GM12891 (cell line): ENCODE measurements at places on chromosomes 3 and 15.

DNA sequence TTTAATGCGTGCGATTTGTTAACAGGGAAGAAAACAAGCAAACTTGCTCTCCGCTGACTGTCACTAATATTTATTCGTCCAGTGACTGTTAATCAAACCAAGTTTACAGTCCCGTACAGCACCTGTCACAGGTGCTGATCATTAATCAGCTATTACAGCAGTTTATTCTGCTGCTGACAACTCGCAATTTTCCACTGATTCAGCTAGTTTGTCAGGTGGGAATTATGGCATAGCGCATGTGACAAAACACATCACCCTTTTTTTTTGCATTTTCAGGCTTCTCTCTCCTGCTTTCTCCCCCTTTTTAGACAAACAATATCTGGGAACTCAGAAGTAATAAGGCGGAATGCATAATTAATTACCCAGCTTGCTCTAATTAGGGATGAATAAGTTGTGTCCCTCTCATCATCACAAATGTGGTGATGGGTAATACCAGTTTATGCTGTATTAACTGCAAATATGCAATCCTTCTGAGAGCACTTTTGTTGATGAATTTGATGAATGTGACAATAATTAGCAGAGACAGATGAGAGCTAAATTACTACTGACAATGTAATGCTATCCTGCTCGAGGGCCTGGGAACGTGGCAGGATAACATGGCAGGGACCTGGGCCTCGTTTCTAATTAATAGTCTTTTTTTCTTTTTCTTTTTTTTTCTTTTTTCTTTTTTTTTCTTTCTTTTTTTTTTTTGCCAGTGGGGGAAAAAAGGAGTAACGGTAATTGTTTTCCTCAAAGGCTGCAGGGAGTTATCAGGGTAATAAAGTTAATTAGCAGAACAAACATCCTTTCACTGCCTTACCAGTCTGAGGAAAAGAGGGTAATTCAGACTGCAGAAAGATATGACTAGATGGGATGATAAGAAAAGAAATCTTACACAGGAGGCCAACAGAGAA is 150.3 kb upstream of the SOX2 start:
- DNase-seq = no peak

DNA sequence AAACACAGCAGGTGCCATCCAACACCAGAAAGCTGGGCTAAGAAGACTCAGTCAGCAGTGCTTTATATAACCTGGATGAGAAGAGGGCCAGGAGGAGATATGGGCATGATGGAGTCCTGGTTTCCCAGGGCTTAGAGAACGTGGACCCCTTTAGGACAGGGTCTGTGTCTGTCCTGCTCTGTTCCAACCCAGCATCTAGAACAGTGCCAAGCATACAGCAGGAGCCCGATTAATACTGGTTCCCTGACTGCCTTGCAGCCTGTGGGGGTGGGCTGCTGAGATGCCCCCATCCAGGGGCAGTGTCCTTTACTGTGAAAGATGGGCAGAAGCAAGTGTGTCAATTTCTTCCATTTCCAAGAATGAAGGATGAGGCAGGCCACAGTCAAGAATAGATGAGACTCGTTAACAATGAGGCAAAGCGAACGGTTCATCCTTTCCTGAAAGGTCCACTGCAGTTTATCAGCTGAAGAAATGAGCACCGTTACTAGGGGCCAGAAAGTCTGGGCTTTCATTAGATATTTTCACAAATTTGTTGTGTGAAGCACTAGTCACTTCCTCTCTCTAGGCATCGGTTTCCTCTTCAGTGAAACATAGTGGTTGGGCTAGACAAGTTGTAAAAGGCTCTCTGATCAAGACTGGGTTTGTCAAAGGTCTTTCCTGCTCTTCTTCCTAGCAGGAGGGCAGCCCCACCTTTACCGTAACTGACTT is 72.0 kb upstream of the HERC1 start:
- DNase-seq = peak; percentile 48

- no peak for DNase-seq
Measured at GRCh38 chr3:39548282-39548681, 80.8 kb downstream of the MOBP start.

GRCh38 chr3:189964623-189965332 is 155.9 kb downstream of the P3H2 start:
- no peak for DNase-seq

- DNase-seq = no peak
Measured at GRCh38 chr3:12722226-12722625, 36.8 kb downstream of the TMEM40 start.

GRCh38 chr3:31980530-31981205 is 394 bp downstream of the OSBPL10 start:
- peak; percentile 30 for DNase-seq

DNA sequence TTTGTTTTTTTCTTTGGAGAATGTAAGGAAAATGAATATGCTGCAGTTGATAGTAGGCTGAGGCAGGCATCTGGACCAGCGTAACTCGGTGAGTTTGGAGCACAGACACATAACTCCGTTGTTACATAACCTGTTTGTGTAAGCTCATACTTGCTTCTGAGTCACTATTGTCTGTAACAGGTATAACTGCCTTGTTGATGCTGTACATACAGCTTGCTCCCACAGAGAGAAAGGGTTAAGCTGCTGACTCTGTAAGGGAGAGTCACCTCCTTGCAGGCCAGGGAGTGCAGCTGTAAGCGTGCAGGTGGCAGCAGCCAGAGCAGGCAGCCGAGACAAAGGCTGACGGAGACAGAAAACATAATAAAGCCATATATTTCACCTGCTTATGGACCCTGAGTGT is 20.4 kb downstream of the RETNLB start:
- no peak for DNase-seq

DNA sequence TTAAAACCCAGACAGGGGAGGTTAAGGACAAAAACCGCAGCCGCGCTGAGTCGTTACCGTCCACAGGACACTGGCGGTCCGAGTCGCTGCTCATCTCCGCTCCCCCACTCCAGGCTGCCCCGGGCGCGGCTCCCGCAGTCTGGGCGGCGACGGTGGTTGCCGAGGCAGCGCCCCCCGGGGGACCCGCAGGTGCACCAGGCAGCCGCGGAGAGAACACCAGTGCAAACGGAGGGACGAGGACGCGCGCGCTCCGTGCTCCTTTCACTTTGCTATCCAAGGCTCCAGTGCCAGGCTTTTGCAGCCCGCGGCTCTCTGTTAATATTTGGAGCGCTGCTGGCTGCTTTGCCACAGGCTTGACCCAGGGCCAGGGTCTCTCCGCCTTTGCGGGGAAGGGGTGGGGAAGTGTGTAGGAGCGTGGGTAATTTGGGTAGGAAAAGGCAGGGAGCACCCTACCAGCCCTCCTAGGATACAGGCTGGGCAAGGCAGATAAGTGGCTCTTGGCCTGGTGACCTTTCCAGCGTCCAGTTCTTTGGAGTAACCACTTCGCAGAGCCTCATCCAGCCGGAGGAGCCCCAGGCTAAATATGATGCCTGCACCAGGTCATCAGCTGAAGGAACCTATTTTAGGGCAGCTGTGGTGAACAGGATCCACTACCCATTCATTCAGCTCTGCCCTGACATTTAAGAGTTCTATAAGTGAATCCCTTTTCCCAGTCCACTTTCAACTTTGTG is at the start of gene GADL1:
Gene GADL1, minus strand, starts transcription at position 141 of the 731 bp plus-strand sequence. Its CDS starts 47 bp downstream, at position 94.
- no peak for DNase-seq

DNA sequence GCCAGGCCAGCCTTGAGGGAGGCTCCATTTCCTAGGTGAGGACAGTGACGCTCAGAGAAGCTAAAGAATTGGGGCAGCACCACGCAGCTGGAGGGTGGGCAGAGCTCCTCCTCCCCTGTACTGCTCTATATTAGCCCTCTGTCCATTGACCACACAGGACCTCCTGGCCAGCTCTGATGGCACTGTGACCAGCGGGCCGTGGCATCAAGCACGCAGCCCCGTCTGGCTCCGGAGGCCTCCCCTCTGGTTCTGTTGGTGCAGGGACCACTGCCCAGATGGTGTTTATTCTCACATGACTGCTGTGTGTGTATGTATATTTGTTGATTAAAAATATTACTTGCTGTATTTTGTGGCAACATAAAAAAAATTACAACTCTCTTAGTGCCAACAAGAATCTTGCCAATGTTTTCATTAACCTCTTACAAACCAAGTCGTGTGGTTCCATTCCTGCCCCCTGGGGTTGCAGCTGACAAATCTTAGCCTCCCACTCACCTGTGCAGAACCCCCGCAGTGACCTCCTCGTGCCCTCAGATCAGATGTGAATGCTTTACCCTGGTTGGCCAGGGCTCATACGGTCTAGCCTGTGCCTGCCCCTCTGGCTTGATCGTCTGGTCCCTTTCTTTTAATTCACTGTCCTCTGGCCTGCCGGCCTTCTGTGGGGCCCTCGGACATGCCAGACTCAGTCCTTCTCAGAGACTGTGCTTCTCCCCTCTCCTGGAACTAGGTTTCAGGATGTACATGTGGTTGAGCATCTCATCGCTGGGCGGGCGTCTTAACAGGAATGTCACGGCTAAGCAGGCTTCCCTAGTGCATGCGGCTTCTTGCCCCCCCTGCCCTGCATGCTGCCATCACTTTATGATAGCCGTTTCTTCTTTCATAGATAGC is 14.8 kb downstream of the CHCHD6 start:
- no peak for DNase-seq

- no peak for DNase-seq
Measured at GRCh38 chr3:111610189-111610588, 15.0 kb upstream of the ZBED2 start.

- no peak for DNase-seq
Measured at GRCh38 chr3:83438188-83438587, 1520.6 kb upstream of the CADM2 start.

GRCh38 chr3:185067173-185067572 is 85.7 kb downstream of the C3orf70 start:
- DNase-seq = no peak

DNA sequence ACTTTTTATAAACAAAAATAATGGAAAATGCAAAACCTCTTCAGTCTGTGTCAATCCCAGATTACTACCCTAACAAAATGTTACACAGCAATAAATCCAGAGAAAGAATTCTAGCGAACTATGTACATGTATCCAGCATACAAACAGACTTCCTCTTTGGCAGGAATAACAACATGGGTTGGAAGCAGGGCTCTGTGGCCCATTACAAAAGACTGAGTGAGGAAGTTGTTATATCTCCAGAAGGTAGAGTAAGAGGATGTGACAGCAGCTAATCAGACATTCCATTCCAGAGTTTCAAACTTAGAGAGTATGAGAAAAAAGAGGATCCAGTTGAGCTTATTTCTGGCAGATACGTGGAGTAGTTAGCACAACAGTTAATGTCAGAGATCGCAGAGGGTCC is 294.0 kb upstream of the PLSCR5 start:
- DNase-seq = no peak

DNA sequence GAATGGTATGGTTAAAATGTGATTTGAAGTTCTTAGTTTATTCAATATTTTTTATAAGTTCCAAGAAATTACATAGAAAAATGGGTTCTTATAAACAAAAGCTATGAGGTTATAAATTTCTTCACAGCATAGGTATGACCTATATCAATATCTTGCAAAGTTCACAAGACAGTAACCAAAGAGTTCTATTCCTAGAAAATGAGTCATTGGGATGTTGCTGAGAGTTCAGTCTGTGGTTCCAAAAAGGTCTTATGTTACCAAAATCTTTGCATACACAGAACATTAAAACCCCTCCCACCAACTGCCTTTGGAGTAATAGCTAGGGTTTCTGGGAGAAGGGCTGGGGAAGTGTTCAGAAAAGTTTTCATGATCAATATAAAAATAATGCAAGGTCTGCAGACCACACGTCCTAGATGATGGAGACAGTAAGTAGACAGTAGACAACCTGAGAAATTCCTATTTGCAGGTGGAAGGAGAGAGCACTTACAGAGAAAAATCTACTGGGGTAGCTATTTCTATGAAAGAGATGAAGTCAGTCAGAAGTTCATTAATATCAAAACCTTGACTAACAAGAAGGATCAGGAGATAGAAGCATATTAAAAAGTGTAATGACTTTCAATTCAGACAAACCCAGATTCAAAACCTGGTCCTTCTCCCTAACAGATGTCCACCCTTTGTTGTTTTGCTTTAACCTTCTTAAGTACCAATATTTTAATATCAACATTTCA is 279.3 kb downstream of the KCNH8 start:
- no peak for DNase-seq

- no peak for DNase-seq
Measured at GRCh38 chr3:192847941-192848340, 69.7 kb downstream of the MB21D2 start.

DNA sequence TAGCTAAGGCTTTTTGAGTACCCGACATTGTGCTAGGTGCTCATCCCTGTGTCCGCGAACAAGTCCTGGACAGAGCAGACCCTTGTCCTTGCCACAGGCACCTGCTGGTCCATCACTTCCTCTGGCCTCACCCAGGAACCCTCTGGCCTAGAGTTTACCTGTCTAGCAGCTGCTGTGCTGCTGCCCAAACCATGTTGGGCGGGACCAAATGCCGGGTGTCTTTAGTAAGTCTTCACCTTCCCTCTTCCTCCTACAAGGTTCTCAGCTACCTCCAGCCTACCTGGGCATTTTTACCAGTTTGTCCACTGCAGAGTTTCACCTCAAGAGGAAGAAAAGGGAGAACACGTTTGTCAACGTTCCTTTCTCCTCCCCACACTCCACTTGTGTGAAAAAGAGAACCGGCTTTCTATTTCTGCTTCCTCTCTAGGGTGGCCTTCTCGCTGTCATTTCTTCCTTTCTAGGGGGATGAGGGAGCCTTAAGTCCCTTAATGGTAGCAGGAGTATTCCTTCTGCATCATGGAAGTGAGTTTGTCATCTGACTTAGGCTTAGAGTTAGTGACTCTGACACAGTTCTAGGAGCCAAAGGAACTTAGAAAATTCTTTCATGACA is 80.4 kb upstream of the GCNT3 start:
- DNase-seq = no peak

GRCh38 chr3:40432793-40433192 is 24.3 kb upstream of the RPL14 start:
- DNase-seq = no peak

DNA sequence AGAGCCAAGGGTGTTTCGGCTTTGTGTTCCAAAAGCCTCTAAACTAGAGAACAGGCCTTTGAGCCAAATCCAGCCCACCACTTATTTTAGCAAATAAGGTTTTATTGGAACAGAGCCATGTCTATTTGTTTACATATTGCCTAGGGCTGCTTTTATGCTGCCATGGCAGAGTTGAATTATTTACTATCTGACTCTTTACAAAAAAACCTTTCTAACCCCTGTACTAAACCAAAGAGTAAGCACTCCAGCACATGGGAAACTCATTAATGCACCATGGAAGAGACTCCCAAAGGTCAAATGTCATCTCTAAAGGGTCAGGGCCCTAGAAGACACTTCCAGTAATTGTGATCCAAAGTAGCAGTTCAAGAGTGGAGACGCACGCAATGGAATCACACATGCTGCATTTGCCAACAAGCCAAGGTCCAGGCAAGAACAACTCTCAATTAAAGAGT is 22.3 kb downstream of the OSBPL10 start:
- DNase-seq = no peak

- no peak for DNase-seq
Measured at GRCh38 chr3:71936681-71937080, 151.7 kb upstream of the PROK2 start.

DNA sequence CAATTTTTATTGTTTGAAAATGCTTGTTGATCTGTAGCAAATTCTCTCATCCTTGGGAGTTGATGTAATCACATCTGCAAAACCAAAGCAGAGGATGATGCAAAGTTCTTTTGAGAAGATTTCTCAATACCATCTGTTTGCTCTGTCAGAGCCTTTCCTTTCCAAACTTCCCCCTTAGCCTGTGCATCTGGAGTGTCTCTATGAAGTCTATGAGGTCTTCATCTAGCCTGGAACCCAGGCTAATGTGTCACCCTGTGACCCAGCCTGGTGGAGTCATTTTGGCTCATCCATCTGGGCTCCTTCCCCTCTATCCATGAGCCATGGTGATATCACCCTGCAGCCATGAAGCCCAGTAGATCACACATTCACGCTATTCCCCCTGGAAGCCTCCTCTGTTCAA is 123.2 kb upstream of the SLC7A14 start:
- DNase-seq = no peak
